ENCODE measurements at places on chromosomes 6 and 20. TPM values are rescaled to one million over a fixed set of nuclear protein-coding genes. Genes with fewer than 3 reads are reported as not detected.

GRCh38 chr6:152356016-152356415 lies 281.1 kb downstream of the SYNE1 start:
- H3K36me3 ChIP-seq = no peaks in the 10 kb centered on the region
- no peak for DNase-seq
- no peak overlapping the region for H3K27ac ChIP-seq
- no peaks in the 10 kb centered on the region for H3K27me3 ChIP-seq
- no peaks in the 10 kb centered on the region for H3K4me1 ChIP-seq
- no peak overlapping the region for H3K4me3 ChIP-seq

The PCIF1 gene
- 24.6 TPM for total RNA-seq

GRCh38 chr20:62899633-62900051 lies 26.7 kb downstream of the DIDO1 start:
- H3K27me3 ChIP-seq = no peaks in the 10 kb centered on the region
- H3K4me3 ChIP-seq = no peak overlapping the region
- peaks cover 24% of the 10 kb centered on the region for H3K4me1 ChIP-seq
- DNase-seq = no peak
- H3K36me3 ChIP-seq = peaks cover 25% of the 10 kb centered on the region

- no peaks in the 10 kb centered on the region for H3K27me3 ChIP-seq
- no peak for DNase-seq
- H3K36me3 ChIP-seq = peaks cover 36% of the 10 kb centered on the region
- no peak overlapping the region for H3K4me3 ChIP-seq
- H3K4me1 ChIP-seq = peaks cover 44% of the 10 kb centered on the region
- H3K27ac ChIP-seq = no peak overlapping the region
Observed at GRCh38 chr6:109477725-109478124, 5.3 kb downstream of the ZBTB24 start.

GRCh38 chr20:59985864-59986263 lies 27.6 kb downstream of the CDH26 start:
- H3K4me1 ChIP-seq = no peaks in the 10 kb centered on the region
- H3K4me3 ChIP-seq = no peak overlapping the region
- H3K27me3 ChIP-seq = no peaks in the 10 kb centered on the region
- H3K36me3 ChIP-seq = no peaks in the 10 kb centered on the region

The OPRM1 gene
- not detected for total RNA-seq

DNA sequence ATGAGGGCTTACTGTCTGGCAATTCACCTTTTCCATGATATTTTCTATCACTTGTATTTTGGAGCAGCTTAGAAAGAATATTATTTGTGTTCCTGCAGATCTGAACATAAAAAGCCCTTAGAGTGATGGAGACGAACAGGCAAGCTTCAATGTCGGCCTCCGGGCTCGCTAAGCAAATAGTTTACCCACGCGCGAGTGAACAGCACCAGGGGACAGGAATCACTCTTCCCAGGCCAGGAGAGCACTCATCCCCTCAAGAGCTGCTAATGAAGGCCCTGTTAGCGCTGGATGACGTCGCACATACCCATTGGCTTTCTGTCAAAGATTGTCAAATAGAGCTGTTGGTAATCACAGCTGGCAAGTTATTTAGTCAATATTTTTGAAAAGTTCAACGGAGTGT lies 395.7 kb downstream of the ZFAND3 start:
- peaks cover 12% of the 10 kb centered on the region for H3K4me1 ChIP-seq
- H3K27ac ChIP-seq = no peak overlapping the region

DNA sequence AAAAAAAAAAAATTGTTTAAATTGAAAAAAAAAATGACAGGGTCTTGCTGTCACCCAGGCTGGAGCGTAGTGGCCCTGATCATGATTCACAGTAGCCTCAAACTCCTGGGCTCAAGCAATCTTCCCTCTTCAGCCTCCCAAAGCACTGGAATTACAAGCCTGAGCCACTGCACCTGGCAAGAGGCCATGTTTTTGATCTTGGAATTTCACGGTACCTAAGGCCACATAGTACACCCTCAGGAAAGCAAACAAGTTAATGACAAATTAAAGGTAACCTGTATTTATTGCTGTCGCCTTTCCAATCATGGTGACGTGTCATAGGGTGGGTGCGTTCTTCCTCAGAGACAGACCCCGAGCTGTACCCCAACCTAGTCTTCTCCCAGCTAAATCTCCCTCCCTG lies 79.2 kb downstream of the LINC00237 start:
- no peaks in the 10 kb centered on the region for H3K36me3 ChIP-seq
- no peak overlapping the region for H3K4me3 ChIP-seq
- no peaks in the 10 kb centered on the region for H3K4me1 ChIP-seq
- DNase-seq = no peak

- H3K36me3 ChIP-seq = no peaks in the 10 kb centered on the region
- no peaks in the 10 kb centered on the region for H3K4me1 ChIP-seq
- no peak for DNase-seq
- no peak overlapping the region for H3K27ac ChIP-seq
Observed at GRCh38 chr6:137309078-137309762, 90.0 kb upstream of the IFNGR1 start.

DNA sequence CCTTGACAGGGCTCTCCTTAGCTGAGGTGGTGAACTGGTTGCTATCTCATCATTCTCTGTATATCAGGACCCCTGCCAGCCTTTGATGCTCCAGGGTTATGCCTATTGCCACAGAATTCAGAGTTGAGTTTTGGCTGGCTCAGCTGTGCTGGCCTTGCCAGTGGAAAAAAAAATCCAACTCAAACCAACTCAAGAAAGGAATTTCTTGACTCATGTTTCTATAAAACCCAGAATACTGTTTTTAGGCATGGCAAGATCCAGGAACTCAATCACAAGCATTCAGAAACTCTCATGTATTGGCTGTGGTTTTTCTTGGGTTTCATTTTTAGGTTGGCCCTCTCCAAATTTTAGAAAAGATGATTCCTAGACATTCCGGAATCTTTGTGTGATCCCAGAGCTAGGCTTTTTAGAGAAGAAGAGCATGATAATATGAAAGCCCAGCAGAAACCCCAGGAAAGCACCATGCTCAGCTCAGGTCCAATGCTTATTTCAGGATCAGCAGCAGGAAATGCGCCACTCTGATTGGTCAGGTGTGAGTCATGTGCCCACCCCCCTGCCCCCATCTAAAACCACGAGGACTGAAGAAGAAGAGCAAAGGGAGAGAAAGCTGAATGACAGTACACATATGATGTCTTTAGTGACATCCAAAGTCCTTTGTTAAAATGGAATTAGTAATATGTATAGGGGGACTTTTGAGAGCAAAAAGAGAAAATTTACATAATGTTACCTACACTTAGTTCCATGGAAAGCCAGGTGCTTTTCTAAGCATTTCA lies 122.9 kb downstream of the RNF144B start:
- no peak for DNase-seq

- H3K4me3 ChIP-seq = no peak overlapping the region
- no peaks in the 10 kb centered on the region for H3K36me3 ChIP-seq
- DNase-seq = no peak
- no peaks in the 10 kb centered on the region for H3K4me1 ChIP-seq
- H3K27me3 ChIP-seq = peaks cover 6% of the 10 kb centered on the region
Observed at GRCh38 chr6:137259349-137259748, 40.2 kb upstream of the IFNGR1 start.

GRCh38 chr20:59382157-59382725 lies 81.8 kb downstream of the EDN3 start:
- no peak overlapping the region for H3K27ac ChIP-seq
- no peaks in the 10 kb centered on the region for H3K4me1 ChIP-seq
- no peak overlapping the region for H3K4me3 ChIP-seq
- H3K27me3 ChIP-seq = peaks cover 9% of the 10 kb centered on the region

GRCh38 chr20:23043376-23043775 lies 6.1 kb downstream of the THBD start:
- H3K36me3 ChIP-seq = no peaks in the 10 kb centered on the region
- peaks cover 34% of the 10 kb centered on the region for H3K27me3 ChIP-seq
- DNase-seq = no peak
- no peak overlapping the region for H3K27ac ChIP-seq

GRCh38 chr6:135066397-135066796 lies 11.8 kb upstream of the HBS1L start:
- no peak overlapping the region for H3K4me3 ChIP-seq
- DNase-seq = no peak
- no peaks in the 10 kb centered on the region for H3K4me1 ChIP-seq
- H3K27me3 ChIP-seq = no peaks in the 10 kb centered on the region
- H3K36me3 ChIP-seq = no peaks in the 10 kb centered on the region

- H3K27me3 ChIP-seq = no peaks in the 10 kb centered on the region
- no peaks in the 10 kb centered on the region for H3K4me1 ChIP-seq
- H3K27ac ChIP-seq = no peak overlapping the region
- no peak for DNase-seq
- no peaks in the 10 kb centered on the region for H3K36me3 ChIP-seq
- no peak overlapping the region for H3K4me3 ChIP-seq
Observed at GRCh38 chr6:11215773-11216172, 16.7 kb downstream of the NEDD9 start.

The SLC17A9 gene
- 0.28 TPM for total RNA-seq
